ENCODE measurements at places on chromosomes 16 and 17. TPM values are rescaled to one million over a fixed set of nuclear protein-coding genes. Genes with fewer than 3 reads are reported as not detected.

Gene DPH1
- 14.4 TPM for total RNA-seq

Gene CDH8
- total RNA-seq: 0.12 TPM

Gene ZPBP2
- total RNA-seq: not detected

Gene ITGB4
- total RNA-seq: 0.40 TPM

Gene GPRC5C
- total RNA-seq: 24.6 TPM

Gene SLC9A5
- 0.66 TPM for total RNA-seq

Gene ACSM2A
- not detected for total RNA-seq

Gene TMEM88
- total RNA-seq: 0.40 TPM

Gene DHRS7C
- total RNA-seq: not detected

Gene CD300LG
- total RNA-seq: not detected

Gene KRTAP9-8
- not detected for total RNA-seq

Gene ADAM11
- under 0.01 TPM for total RNA-seq

Measured in aortic smooth muscle cell (primary cell).